ENCODE measurements at places on chromosomes 7 and 10.

GRCh38 chr7:3991731-3992231, 690.3 kb upstream of the FOXK1 start:
- no peak for DNase-seq

DNA sequence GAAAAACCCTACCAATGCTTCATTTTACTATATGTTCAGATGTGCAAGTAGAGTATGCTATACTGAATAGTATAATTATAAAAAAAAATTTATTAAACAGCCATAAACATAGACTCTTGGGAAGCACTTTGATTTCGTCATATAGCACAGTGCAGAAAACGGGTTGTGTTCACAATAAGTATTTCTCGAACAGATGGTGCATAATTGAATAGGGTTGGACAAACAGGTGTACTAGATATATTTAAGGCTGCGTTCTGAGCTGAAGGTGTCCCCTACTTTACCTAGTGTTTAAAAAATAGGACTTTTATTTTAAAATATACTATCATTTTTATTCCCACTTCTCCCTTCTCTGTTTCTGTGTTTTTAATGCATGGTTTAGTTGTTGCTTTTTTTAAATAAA, 841.5 kb downstream of the ANKRD7 start:
- no peak for DNase-seq

DNA sequence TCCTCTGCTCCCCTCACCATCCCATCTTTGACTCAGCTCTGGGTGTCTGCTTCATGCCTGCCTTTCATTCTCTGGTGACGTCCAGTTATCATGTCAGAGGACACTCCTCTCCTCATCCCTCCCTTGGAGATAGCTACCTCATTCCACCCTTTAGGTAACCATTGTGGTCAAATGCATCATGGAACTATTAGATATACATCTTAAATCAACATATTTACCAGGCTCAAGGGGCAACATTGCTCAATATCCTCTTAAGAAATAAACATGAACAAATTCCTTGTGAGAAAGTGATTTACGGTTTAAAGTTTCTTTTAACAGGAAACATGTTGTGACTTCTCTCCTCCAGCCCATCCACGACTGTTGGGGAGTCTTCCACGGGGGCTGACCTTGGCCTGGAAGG, 511.6 kb upstream of the IGFBP3 start:
- no peak for DNase-seq

- no peak for DNase-seq
Measured at GRCh38 chr10:113991091-113991860, 52.4 kb upstream of the ADRB1 start.

DNA sequence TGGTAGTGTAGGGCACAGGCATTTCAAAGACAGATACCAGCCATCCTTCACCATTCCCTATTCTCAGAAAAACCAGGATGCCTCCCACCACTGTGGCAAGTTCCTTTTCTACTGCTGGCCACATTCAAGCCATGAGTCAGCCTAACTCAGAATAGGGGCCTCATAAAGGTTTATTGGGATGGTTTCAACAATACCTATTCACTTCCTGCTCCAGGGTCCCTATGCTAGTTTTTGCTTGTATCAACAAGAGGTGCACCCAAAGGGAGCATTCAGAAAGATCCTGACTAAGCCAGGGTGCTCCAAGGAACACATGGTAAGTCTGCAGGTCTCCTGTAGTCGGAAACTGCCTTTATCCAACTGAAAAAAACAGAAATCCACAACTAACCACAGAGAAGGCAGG, 76.9 kb upstream of the EGR2 start:
- DNase-seq = no peak

DNA sequence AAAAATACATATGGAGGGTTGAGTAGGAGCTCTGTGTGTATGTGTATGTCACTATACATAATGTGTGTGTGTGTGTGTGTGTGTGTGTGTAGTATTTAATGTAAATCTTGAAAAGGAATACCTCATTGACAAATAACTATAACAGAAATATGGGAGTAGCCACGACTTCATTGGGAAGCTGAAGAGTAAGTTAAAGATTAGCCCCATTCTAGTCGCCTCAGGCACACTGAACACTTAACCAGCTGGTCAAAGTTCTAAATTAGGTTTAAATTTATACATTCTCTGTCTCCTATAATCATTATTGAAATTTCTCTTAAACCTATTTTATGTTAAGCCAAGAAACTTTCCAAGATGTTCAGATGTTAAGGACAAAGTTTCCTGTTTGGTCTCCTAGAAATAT, 45.3 kb downstream of the FAM13C start:
- DNase-seq = no peak

DNA sequence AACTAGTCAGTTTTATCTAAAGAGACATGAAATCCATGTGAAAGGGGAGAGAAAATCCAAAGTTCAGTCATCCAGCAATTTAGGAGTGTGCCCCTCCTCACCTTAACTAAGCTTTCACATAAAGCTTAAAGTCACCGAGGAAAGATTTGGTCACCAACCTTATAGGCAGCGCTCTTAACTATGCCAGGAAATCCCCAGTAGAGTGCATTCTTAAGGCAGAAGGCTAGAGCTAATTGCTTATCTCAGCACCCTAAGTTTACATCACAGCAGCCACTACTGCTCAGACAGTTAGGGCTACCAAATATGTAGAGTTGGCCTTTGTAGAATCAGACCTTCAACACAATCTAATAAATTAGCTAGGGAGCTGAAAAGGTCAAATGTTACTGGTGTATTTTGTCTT, 47.9 kb downstream of the MTPN start:
- no peak for DNase-seq

DNA sequence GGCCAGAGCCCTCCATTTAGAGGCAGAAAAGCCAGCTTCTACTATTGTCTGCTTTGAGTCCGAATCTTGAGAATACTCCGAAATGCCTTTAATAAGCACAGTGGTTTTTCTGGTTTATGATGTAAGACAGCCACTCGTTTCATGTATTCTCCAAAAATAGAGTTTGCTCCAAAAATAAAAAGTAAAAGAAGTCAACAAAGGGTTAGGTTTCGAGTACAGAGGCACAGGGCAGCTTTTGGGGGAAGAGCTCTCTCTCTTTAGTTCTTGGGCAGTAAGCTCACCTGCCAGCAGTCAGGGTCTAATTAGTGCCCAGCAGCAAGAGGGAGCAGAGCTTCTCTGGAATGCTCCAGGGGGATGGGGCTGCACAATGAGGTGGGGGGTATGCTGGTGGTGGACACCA, 20.2 kb downstream of the CREB3L2 start:
- DNase-seq = no peak

DNA sequence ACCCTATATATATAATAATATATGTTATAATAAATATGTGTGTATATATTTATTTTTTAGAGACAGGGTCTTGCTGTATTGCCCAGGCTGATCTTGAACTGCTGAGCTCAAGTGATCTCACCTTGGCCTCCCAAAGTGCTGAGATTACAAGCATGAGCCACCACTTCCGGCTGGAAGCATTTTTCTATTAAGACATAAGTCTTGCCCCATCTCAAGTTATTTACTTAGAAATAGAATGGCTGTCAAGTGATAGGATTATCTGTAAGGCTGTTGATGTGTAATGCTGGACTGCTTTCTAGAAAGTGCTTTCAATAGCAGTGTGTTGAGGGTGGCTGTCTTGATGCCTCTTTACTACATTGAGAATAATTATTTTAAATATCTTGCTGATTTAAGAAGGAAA, 65.2 kb downstream of the ZMYND11 start:
- no peak for DNase-seq

GRCh38 chr10:124092860-124093773, at the start of gene CHST15:
Gene CHST15, minus strand, starts transcription at chr10:124093598. Its CDS starts 47,386 bp downstream, at chr10:124046212.
- peak; percentile 44 for DNase-seq

DNA sequence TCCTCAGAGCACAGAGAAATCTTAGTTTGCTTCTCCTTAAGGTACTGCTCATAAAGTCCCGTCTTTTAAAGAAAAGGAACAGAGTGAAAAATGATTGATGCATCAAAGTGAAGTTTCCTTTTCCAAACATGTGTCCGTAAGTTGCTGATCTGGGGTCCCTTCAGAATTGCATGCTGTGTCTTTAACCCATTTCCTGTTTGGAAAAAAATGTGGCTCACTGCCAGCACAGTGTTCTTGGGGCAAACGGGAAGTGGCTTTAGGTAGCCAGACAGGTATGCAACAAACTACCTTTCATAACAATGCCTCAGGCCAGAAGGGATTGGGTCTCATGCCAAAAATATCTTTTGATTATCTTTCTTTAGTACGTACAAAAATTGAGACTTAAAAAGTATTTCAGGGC, 50.9 kb downstream of the TFAM start:
- DNase-seq = no peak

GRCh38 chr10:28681291-28681763, 4.0 kb downstream of the BAMBI start:
- no peak for DNase-seq

DNA sequence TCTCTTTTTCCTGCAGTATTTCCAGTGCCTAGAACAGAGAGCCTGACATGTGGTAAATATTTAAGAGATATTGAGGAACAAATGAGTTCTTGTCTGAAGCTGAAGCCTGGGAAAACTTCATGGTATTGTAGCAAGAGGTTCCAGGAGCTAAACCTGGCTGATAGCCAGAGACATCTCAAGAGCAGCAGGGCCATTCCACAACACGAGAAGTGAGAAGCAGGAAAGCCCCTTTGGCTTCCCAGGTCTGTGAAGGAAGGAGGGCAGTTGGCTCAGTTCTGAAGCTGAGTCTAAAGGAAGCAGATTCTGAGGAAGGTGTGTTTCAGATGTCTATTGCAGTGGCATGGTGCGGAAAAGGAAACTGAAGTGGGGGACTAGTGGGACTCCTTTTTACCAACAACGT, 63.8 kb upstream of the FAM204A start:
- DNase-seq = no peak

- no peak for DNase-seq
Measured at GRCh38 chr7:73879977-73880681, 19.2 kb downstream of the TMEM270 start.
